ENCODE measurements at places on chromosomes 6 and 20.

DNA sequence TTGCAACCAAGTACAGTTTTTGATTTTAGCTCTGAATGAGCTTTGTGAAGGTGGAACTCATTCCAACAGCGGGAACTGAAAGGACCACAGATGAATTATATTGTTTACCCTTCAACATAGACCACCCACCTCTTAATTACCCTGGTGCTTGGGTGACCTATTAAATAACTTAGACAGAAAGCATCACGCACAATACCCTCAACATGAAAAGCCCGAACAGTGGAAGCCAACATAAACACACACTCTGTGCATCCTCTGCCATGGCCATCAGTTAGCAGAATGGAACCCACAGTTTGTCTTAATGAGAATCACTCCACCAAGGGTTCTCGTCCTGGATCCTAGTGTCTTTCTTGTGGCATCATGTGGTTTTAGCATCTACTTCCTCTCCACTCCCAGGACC lies 60.5 kb downstream of the FOXF2 start:
- DNase-seq: no peak

DNA sequence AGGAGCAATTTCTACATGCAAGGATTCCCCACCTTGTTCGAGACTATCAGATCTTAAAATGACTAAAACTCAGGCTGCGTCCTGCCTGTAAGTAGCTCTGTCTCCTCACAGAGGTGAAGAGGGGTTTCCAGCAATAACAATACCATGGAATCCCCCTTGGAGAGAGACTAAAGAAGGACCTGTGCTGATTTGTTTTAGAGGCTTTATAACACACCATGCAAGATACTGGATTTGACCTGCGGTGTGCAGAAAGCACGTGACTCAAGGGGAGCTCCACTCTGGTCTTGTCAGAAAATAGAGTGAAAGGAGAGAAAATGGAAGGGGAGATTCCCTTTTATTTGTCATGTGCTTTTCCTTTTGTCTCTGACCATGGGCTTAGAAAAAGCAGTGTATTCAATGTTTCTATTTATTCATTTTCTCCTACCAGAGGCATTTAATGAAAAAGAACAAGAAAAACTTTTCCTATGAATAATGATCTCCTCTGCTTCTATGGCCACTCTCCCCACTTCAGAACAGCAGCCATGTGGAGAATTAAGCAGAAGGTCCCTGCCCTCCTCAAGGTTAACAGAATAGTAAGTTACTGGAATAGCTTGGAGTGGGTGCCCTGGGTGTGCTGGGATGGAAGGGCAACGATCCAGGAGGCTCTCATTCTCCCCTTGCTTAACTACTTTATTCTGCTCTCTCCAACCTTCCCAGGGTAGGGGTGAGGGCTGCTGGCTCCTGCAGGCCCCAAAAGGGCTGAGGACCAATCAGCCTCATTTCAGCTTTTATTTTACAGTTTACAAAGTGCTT lies 19.2 kb upstream of the MRPS10 start:
- no peak for DNase-seq

DNA sequence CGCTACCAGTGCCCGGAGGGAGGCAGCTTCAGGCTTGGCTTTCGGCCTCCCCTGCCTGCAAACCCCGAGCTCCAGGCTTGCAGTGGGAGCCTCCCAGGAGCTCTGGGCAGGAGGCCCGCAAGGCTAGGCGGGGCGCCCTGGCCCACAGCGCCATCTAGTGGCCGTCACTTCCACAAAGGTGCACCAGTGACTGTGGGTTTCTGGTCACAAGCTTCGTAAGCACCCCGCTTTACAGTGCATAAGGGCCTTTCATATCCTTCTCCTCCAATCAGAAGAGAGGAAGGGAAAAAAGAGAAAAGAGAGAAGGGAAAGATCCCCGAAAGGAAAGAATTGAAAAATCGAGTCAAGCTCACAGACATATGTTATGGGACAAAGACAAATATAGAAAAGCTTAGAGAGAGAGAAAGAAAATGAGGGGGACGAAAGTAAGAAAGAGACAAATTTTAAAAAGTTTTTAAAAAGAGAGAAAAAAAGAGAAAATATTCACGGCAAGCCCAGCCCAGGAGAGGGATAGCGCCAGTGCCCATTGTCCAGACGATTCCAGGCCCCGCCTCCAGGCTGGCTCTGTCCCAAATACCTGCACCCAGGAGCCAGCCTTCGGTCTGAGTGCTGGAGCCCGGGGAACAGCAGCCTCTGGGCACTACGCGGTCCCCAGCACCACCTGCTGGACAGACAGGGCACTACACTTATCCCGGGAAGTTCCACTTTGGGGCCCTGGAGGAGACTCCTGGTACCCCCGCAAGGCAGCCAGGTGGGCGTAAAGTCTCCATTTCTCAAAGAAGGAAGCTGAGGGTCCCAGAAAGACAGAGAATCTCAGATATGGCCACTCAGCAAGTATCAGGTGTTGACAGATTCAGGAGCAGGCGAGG lies 207.1 kb downstream of the PREX1 start:
- DNase-seq: peak; percentile 99

- DNase-seq: no peak
These were observed 237.1 kb downstream of the UST start for GRCh38 chr6:148983966-148984365.

DNA sequence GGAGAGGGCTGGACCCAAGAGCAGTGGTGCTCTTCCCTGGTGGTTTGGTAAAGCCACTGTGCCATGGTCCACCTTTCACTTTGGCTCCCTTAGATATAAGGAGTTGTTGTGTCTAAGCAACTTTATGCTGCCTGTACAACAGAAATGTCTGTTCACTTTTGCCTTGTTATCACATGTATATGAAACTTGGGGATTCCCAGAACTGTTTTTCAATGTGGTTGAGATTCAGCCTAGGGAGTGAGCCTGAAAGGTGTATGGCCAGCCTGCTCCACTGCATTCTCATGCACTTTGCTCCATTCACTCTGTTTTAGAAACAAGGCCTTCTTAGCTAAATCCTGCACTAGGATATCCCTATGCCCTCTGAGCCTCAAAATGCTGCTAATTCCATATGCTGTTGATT lies 234.5 kb upstream of the THEMIS start:
- no peak for DNase-seq

GRCh38 chr6:18742406-18742805 lies 355.3 kb downstream of the RNF144B start:
- DNase-seq: no peak

DNA sequence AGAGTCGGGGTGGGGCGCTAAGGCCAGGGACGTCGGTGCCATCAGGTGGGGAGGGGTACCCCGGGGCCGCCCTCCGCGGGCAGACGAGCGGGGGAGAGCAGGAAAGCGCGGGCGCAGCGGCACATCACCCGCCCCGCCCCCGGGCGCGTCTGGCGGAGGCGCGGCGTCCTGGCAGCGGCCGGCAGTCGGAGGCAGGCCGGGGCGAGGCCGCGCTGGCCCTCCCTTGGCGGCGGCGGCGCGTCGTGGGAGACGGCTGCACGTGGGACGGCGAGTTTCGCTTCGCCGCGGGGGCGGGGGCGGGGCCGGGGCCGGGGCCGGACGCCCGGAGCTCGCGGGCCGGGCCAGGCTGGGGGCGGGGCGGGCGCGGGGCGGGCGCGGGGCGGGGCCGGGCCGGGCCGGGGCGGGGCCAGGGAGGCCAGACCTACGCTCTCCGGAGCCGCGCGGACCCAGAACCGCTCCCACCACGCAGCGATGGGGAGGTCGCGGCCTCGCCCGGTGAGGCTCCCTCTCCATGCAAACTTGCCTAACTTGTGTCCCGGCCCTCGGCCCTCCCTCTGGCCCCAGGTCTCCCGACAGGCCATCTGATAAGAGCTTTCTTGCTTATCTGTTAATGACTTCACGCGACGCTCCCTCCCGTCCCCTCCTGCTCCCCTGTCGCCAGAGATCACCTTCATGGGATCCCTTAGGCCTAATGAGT lies 12.5 kb downstream of the ITPR3 start:
- DNase-seq: no peak

GRCh38 chr20:34493646-34494045 lies 22.6 kb upstream of the DYNLRB1 start:
- DNase-seq: no peak

DNA sequence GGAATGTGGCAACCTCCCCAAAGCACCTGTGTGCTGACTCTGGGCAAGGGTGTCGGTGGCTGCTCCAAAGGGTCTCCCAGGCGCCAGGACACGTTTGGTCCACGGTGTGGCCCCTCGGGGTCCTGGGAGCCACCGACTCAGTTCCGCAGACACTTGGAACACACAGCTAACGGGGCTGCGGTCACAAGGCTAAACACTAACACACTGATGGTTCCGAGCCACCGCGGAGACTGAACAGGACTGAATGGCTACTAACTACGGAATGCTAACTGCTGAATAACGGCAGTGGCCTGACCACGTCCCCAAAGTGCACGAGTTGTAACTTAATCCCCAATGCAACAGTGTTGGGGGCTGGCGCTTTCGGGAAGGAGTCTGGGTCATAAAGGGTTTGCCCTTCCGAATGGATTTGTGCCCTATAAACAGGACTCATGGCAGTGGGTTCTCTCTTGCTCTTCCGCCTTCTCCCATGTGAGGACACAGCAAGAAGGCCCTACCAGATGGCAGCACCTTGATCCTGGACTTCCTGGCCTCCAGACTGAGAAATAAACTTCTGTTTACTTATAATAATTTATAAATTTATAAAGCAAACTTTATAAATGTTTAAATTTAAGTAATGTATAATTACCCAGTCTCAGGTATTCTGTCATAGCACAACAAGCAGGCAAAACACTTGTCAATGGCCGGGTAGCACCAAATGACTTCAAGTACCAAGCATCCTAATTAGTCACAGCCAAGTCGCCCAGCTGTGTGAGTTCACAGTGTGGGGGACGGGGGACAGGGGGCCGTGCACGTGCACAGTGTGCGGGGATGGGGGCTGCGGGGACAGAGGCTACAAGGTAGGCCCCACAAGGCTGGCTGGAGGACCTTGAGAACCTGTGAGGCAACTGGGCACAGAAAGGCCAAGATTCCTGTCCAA lies 2.3 kb upstream of the EEF1A2 start:
- peak; percentile 85 for DNase-seq

DNA sequence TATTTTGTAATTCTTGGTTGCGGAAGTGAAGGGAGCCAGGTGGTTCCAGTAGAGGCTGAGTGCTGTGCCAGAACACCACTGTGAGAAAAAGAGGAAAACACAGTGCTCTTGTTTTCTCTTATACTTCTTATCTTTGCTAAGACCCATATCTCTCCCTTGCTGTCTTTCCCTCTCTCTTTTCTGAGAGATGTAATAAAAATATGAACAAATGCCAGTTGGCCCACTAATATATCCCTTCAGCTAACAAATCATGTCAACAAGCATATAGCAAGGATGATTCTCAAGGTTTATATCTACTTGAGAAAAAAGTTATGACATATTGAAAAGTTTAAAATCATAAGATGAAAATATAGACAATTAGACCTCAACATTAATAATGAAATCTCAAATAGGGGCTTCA lies 758.3 kb downstream of the HDGFL1 start:
- no peak for DNase-seq

GRCh38 chr20:35910254-35910653 lies 44.0 kb downstream of the SCAND1 start:
- no peak for DNase-seq

- DNase-seq: no peak
These were observed 31.1 kb upstream of the CST7 start for GRCh38 chr20:24917797-24918578.

DNA sequence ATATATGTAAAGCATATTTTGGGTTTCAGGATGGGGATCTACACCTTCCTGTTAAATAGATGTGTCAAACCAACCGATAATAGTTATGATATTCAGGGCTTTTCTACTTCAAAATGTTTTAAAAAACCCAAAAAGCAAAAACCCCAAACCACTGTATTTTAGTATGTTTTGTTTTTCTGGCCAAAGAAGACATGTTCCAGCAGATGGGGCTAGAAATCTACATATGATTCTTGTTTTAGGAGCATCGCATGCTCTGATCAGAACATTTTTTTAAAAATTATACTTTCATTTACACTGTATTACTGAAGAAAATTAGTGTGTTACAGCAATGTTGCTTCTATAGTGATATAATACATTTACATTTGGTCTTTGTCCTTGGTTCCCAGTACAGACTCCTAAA lies 11.0 kb downstream of the RMND1 start:
- no peak for DNase-seq

- no peak for DNase-seq
These were observed 141.7 kb downstream of the TMEM242 start for GRCh38 chr6:157181649-157182048.

DNA sequence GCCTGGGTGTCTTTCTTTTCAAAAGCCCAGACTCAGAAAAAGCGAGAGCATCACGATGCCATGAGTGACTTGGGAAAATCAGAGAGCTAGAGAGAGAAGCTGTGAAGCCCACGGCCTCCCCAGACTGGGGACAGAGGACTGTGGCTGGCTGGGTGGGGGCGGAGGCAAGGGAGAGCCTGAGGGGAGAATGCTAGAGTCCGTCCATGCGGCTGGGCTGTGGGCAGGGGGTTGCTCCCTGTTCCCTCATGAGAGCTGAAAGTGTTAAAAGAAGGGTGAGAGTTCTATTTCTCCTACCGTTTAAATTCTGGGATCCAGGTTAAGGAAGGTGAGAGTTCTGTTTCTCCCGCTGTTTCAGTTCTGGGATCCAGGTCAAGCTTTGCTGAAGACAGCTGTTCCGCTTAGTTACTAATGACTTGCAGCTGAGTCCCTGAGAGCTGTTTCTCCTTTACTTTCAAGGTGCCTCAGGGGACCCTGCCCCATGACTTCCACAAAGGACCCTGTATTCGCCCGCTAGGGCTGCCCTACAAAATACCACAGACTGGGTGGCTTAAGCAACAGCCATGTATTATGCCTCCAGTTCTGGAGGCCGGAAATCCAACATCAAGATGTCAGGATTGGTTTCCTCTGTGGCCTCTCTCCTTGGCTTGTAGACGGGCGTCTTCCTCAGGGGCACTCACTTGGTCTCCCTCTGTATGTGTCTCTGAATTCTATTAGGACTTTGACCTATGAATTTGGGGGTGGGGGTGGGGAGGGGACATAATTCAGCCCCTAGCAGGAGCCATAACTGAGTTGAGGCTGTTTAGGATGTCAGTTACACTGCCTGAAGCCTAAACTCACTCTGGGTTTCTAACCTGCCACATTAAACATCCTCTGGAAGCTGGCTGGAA lies 127.0 kb downstream of the PXDC1 start:
- DNase-seq: no peak

DNA sequence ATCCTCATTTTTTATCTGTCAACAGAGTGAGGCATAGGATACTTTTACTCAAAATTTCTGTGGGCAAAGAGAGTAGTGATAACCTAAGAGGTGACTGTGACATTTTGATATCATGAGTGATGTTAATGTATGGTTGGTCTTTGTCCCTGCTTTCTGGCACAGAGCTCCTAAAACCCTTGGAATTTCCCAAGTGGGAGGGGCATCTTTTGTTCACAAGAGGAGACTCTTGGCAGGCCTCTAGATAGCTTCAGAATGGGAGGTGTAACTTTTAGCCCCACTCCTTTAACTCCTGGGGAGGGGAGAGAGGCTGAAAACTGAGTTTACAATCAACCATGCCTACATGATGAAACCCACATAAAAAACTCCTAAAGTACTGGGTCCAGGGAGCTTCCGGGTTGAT lies 527.8 kb downstream of the RFPL4B start:
- DNase-seq: no peak

DNA sequence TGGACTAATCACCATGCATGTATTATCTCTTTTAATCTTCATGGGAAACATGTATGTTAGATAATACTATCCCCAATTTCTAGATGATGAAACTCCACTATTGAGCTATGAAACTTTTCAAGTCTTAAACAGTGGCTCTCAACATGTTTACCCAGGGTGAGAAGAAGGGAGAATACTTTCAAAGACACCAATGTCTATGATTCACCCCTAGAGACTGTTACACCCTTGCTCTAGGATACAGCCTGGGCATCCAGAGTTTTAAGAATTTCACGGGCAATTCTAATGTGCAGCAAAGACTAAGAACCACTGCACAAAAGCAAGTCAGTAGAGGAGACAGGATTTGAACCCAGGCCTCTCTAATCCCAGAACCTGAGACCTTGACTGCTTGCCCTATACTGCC lies 47.8 kb downstream of the GFOD1 start:
- no peak for DNase-seq

GRCh38 chr6:37521674-37522073 lies 22.0 kb upstream of the CCDC167 start:
- DNase-seq: no peak
